ENCODE measurements at places on chromosomes 4 and X.

- DNase-seq, result no peak
Measured at GRCh38 chr4:11701966-11702725, 273.5 kb upstream of the HS3ST1 start.

DNA sequence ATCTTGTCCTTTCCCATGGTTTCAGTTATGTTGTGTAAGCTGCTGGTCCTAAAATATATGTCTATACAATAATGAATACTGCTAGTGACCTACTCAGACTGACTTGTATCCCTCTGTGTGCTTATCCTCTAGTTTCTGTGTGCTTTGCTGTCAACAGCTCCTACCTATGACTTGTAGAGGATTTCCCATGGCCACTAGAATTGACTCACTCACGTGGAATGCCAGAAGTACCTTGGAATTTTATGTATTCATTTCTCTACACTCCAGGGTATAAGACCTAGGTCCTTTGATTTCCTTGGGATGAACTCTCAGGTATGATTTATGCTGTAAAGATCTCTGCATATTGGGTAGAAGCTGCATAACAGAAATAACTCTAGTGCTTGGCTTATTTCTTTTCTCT, 279.9 kb upstream of the SLIT2 start:
- no peak for DNase-seq

GRCh38 chr4:80097400-80098177, 24.6 kb upstream of the ANTXR2 start:
- DNase-seq, result peak; percentile 89

DNA sequence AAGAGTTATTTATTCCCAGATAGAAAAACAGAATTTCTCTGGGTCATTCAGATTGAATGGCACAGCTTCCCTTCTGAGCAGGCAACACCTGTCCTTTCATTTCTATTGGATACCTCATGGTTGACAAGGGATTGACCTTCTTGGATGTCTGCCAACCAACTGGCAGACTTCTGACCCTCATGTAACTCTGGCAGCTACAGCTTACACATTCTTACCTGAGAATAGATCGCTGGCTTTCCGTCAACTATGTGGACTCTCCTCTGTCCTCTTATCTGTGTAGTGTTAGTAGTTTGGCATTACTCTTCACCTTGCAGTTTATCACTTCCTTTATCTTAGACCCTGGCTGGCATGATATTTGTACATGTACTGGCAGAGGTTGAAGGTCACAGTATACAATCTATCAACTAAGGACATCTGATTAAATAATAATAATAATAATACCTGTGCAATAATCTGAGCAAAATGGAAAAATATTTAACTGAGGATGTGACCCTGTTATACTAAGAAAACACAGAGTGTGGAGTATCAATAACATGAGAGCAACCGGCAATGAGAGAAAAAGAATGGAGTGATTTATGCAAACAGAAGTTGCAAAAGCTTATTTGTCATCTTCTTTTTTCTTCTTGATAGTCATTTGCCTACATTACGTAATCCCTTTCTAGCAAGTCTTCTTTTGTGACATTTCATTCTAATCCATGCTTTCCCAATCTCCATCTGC, 1118.2 kb downstream of the ARAP2 start:
- DNase-seq, result no peak

GRCh38 chrX:78321809-78322208, 5.6 kb downstream of the CYSLTR1 start:
- no peak for DNase-seq

GRCh38 chrX:134712272-134712671, 54.0 kb upstream of the PLAC1 start:
- no peak for DNase-seq

GRCh38 chr4:13464973-13465372, 19.2 kb downstream of the RAB28 start:
- no peak for DNase-seq

DNA sequence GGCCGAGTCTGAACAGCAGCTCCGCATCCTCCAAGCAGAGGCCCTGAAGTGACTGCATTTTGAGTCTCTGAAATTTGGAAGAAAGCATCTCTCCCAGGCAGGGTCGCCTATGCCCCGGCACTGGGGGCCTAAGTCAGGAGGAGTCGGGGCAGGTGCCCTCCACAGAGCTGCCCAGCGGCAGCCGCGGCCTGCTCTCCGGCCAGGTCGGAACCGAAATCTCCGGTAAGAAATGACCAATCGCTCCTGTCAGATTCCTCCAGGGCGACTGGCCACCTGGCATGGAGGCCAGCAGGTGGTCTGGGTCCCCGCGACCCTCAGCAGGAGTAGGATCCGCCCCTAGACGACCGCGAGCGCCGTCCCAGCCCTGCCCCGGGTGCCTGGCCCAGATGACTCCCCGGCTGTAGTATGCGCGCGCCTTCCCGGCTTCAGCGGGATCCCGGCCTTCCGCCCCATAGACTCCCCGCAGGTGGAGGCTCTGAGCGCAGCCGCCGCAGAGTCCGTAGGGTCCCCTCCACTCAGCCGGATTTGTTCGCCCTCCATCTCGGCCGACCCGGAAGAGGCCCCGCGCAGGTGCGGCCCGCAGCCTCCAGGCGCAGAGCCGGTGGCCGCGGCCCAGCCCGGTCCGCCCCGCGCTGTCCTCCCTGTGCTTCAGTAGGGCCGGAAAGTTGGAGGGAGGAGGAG, 1.5 kb downstream of the NKX1-1 start:
- DNase-seq, result no peak
